ENCODE measurements at places on chromosomes 16 and 17.

DNA sequence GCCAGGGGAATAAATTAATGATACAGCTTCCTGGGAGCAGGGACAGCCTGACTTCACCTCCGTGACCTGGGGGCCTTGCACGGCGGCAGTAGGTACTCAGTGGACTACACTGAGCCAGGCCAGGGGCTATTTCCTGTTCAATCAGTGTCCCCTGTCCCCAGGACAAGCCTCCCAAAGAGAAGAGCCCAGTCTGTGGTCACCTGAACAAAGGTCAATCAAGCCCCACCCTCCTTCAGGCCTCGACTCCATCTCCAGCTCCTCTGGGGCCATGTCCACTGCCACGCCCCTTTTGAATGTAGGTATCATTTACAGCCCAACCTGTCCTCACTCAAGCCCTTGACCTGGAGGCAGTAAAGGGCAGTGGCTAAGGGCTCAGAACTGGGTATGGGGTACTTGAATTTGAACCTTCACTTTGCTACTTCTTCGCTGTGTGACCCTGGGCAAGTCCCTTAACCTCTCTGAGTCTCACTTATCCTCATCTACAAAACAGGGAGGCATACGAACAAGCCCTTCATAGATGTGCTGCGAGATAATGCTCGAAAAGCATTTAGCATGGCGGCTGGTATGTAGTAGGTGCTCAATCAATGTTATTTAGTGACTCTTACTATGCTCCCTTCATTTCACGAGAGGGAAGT lies 29.0 kb downstream of the MYH11 start:
- no peak for DNase-seq

- DNase-seq: no peak
Observed at GRCh38 chr17:42674755-42675347, 1.9 kb downstream of the PLEKHH3 start.

- DNase-seq: no peak
Observed at GRCh38 chr17:44121997-44122815, 1.2 kb downstream of the HDAC5 start.

- no peak for DNase-seq
Observed at GRCh38 chr17:34614698-34615097, 35.3 kb downstream of the TMEM132E start.

- DNase-seq: no peak
Observed at GRCh38 chr17:55152236-55152635, 112.5 kb upstream of the HLF start.

DNA sequence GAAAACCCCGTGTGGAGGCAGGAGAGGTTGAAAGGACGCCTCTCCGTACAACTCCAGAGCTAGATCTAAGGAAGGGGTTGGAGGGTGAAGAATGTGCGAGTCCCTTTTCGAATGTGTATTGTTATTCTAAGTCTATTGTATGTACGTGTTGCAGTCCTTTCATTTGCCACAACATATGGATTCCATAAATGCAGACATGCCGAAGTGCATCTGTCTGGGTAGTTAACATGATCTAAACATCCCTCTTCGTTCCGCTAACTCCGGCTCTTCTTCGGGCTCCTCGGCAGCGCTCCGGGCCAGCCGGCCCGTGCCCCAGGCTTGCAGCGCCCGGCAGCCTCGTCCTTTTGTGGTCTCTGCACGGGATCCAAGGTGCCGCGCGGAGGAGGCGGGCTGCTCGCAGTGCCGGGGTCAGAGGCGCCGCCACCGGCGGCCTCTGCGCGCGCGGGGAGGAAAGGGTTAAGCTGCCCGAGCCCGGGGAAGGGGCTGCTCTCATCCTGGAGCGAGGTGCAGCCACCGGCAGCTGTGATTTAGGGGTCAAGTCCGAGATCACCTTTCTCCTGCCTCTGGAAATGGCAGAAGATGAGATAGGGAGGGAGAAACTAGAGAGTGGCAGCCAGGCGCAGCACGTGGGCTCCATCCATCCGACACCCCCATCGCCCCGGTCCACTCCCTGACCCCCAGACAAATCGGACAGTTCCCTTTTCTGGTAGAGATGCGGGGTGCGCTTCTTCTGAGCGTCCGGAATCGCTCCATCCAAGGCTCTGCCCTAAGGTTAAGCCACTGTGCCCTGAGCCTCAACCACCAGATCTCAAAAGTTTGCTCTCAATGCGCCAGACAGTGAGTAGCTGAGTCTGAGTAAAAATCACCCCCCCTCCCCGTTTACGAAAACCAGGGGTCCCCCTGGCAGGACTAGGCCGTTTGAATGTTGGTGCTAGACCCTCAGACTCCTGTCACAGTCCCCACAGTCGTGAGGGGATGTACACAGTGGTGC lies 15.1 kb upstream of the ZFHX3 start:
- no peak for DNase-seq

DNA sequence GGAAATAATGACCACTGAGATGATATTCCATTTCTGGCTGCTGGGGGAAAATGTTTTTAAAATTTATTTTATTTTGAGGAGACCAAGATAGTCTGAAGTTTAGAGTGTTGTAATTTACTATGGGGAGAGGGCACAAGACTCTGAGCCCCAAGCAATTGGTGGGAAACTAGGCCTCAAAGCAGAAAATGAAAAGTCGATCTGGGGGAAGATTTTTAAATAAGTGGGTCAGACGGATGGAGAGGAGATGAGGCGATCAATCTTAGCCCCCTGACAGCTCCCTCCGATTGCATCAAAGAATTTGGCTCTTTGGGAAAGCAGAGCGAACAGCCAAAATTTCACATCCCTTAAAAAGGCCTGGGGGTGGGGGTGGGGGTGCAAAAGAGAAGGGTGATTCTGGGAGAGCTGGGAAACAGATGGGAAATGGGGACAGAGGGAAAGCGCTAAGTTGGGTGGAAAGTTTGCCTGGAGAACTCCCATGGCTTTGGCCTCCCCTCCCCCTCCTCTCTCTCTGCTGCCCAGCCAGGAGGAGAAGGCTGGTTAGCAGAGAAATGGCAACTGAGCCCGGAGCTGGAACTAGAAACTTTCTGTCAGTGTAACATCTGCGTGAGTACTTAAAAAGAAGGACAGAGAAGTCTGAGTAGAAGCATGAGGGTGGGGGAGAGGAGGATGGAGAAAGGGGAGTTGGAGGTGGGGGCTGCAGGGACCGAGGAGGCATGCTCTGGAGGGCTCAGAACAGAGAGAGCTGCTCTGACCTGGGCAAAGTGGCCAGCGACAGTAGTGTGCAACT lies 1.4 kb upstream of the HOXB2 start:
- DNase-seq: no peak

DNA sequence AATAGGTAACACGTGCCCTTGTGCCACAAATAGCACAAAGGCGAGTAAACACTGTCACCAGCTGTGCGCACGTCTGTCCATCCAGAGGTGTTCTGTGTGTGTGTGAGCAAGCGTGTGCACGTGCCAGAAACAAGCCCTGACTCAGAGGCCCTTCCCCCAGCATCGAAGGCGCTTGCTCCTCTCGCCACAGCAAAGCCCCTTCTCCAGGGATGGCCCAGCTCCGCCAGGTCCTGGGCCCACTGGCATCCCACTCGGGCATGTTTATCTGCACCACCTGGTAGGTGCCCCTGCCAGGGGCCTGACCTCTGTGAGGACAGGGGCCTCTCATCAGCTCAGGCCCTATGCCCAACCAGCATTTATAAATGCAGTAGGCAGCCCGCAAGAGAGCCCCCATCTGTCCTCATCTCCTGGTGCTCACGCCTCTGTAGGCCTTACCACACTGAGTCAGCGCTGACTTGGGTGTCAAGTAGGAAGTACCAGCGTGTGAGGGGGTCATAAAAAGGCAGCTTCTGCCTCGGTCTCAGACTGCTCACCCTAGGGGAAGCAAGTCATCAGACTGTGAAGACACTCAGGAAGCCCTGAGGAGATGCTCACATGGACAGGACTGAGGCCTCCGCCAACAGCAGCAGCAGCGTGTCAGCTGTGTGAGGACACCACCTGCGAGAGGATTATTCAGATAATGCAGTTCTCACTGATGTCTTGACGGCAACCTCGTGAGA lies 10.8 kb downstream of the TMEM235 start:
- no peak for DNase-seq

DNA sequence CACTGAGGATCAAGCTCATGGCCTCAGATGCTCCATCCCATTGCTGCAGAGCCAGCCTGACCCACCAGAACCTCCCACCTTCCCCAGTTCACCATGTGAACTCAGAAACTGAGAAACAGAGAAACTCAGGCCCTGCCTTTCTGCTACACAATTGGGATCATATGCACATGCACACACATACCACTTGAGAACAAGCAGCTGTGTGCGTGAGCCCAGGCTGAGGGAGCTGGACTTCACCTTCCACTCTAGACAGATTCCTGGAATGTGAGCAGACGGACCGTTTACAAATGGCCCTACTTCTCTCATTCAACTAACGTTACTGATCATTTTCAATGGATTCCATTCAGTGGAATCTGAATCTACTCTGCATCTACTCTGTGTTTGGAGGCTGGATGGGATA lies 1.7 kb upstream of the SPEM2 start:
- no peak for DNase-seq

GRCh38 chr16:5590416-5590815 lies 492.8 kb upstream of the EEF2KMT start:
- DNase-seq: no peak

GRCh38 chr17:55576996-55577586 lies 65.8 kb upstream of the SMIM36 start:
- no peak for DNase-seq

DNA sequence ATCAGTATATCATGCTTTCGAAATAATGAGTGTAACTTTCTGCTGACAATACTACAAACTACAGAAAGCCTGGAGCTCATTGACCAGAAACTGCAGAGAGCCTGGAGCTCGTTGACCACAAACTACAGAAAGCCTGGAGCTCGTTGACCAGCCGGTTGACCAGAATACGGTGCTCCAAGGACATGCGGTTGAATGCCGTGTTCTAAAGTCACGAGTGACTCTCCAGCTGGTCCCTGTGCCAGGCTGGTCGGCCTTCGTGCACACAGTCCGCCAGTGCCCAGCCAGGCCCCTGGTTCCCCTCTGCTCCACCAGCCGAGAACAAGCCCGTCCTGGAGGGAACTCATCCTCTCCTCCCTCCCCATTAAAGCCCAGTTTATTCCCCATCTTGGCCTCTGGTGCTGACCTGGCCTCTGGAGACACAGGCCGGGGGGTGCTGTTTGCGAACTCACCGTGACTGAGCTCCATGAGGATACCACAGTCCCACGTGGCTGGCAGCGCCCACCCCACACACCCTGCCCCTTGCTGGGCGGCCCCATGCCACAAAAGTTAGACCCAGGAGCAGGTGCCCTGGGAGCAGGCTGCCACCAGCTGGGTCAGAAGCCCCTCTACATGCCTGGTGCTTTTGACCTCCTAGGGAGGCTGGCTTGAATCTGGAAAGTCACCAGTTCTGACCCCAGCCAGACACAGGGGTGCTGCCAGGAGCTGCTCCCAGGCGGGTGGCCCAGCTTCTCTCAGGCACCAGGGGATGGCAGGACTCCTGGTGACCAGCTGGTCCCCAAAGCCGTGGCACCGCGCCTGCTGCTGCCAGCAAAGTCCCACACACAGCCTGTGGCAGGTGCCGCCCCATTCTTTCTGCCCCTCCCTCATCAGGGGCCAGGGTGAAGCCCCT lies 15.5 kb upstream of the CDH15 start:
- DNase-seq: no peak

DNA sequence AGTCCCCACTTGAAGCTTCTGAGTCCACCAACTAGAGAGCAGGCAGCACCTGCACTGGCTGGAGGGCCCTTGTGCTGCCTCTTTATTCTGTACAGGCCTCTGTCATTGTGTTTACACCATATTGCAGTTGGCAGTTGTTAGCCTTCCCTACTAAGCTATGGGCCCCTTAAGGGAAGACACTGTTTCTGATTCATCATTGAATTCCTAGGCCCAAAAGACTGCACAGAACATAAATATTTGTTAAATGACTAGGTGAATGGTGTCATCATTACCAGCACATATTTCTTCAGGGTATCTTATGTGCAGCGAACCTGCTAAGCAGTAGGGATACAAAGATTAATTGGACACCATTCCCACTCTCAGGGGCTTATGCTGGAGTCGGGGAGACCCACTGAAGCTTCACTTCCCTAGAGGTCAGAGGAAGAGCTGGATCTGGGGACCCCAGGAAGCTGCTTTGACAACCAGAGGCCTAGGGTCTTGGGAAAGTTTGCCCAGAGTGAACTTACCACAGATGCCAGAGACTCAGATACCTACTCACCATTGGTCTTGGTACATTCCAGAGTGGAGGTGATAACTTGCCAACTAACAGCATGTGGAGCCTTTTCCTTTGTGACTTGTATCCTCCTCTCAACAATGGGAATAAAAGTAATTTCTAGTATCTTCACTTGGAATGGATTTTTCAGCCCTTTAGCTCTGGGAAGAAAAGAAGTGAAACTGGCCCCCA lies 28.7 kb upstream of the DDX52 start:
- no peak for DNase-seq

GRCh38 chr17:83007504-83008185 lies 71.8 kb upstream of the METRNL start:
- no peak for DNase-seq

GRCh38 chr16:2898831-2899563 lies 12.7 kb upstream of the FLYWCH1 start:
- DNase-seq: no peak

DNA sequence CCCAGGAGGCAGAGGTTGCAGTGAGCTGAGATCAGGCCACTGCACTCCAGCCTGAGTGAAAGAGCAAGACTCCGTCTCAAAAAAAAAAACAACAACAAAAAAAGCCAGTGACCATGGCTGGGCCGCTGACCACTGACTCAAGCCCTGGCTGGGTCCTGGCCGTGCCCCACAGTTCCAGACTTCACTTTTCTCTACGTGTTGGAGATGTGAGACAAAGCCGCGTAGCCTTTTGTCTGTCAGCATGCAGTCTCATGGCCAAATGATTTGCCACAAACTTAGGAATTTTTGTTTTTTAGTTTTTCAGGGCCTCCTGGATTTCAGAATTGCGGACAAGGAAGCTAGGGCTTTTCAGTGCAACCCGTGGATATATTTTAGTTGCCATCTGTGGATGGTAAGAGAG lies 89.3 kb upstream of the CIBAR2 start:
- no peak for DNase-seq

GRCh38 chr16:11636172-11636721 lies 32.0 kb upstream of the SNN start:
- DNase-seq: peak; percentile 89
